ENCODE measurements at places on chromosomes 12 and 14.
A peak's percentile ranks its signal among the peaks of the same experiment; 100 is the strongest.

GRCh38 chr12:77314378-77315052, 249.1 kb upstream of the E2F7 start:
- DNase-seq = no peak

DNA sequence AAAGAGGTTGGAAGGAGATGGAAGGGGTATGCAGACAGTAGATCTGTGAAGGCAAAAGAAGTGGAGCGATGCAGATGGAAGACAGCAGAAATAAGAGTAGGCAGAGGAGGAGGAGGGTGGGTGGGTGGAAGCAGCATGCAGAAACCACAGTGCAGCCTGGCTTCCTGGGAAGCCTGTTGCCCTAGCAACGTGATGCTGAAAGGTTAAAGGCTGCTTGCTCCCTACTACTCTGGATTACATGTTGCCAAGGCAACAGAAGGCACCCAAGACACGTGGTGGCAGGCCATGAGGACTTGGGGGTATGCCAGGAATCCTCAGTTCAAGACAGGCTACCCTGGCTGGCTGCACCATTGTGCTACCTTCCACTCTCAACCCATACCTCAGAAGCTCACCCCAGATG, 129.6 kb downstream of the GRIN2B start:
- no peak for DNase-seq

- no peak for DNase-seq
These were observed 1785.1 kb upstream of the FLRT2 start for GRCh38 chr14:83744891-83745290.

GRCh38 chr14:100873096-100873482, 30.4 kb downstream of the RTL1 start:
- DNase-seq = no peak

DNA sequence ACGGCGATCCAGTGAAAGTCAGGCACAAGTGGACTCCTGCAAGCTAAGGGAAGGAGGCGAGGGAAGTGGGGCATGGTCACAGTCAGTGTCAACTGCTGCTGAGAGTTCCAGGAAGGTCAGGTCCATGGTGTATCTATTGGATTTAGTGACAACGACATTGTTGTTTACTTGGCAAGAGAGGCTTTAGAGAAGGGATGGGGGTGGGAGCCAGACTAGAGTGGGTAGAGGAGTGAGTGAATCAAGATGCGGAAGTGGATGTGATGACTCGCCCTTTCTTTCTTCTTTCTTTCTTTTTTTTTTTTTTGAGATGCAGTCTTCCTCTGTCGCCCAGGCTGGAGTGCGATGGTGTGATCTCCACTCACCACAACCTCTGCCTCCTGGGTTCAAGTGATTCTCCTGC, 12.5 kb downstream of the P2RX7 start:
- no peak for DNase-seq

DNA sequence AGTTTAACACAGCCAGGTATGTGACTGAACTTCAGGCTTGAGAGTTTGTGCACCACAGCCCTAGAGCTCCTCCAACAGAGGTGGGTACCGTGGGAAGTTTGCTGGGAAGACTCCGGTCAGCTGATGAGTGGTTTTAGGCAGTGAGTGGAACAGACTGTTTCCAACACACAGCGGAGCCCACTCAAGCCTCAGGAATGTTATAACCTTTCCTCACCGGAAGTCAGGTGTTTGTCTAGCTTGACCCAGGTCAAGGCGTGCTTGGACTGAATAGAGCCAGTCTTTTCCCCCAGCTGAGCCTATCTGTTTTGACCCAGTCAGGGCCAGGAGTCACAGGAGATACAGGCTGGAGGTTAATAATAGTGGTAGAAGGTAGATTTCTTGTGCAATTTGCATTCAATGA, 138.4 kb upstream of the PARP11 start:
- DNase-seq = no peak

DNA sequence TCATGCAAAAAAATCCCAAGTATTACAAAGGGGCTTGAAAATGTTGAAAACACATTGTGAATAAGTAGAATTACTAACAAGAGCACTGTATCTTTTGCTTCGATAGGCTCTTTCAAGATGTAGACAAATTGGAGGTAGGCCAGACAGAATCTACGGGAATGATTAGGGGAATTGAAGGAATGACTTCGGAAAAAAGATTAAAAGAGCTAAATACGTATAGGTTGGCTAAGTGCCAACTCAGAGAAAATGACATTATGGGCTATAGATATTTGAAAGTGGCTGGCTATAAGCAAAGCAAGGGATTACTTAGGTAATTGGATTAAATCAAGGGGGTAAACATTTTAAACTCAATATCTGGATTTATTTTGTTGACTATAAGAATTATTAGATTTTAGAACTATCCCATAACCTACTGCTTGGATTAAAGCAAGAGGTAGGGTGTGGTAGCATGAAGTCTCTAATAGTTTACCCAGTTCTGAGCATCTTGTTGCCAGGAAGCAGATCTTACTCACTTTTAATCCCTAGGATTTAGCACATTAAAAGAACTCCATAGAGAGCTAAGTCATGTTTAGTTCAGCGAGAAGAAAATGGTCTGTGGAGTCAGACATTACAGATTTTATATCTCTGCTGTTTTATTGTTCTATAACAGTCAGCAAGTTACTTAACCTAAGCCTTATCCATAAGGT, 489.8 kb downstream of the DIO2 start:
- DNase-seq = no peak

DNA sequence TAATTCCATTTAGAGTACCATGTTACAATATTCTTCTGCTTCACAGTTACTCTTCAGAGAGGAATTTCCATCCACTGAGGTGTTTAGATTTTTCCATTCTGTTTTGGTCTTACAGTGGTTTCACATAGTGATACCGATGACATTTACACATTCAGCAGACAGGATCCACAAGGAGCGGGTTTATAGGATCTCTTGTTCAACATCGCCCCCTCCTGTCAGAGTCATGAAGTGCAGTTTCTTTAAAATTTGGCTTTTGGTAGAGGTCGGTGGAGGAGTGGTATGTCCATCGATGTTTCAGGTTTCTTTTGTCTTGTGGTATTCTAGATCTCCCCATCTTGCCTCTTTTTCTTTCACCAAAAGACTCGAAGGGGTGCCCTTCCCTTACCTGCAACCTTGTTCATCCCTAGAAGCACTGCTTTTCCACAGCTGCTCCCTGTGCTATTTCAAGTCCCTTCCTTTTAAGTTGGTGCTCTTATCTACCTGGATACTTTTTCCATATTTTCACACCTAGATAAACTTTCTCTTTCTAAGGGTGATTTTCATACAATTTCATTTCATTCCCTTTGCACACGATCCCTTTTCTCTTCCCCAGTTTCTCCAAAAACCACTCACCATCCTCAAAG, 181.3 kb downstream of the ITPR2 start:
- peak; percentile 28 for DNase-seq

DNA sequence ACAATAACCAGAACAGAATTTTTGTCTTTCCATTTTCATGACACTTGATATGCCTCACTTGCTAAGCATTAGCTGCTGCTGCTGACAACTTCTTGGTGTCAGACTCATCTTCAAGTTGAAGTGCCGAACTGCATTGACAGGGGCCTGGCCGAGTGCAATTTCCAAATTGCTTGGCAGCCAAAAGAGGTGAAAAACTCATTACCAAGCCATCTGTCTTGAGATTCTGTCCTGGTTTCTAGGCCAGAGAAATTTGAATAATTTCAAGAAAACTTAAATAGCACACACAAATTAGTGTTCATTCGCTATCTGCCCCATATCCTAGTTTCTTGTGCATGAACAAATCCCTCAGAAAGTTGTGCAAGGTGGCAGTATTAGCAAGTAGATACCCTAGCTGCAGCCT, 165.3 kb upstream of the RASSF8 start:
- no peak for DNase-seq

DNA sequence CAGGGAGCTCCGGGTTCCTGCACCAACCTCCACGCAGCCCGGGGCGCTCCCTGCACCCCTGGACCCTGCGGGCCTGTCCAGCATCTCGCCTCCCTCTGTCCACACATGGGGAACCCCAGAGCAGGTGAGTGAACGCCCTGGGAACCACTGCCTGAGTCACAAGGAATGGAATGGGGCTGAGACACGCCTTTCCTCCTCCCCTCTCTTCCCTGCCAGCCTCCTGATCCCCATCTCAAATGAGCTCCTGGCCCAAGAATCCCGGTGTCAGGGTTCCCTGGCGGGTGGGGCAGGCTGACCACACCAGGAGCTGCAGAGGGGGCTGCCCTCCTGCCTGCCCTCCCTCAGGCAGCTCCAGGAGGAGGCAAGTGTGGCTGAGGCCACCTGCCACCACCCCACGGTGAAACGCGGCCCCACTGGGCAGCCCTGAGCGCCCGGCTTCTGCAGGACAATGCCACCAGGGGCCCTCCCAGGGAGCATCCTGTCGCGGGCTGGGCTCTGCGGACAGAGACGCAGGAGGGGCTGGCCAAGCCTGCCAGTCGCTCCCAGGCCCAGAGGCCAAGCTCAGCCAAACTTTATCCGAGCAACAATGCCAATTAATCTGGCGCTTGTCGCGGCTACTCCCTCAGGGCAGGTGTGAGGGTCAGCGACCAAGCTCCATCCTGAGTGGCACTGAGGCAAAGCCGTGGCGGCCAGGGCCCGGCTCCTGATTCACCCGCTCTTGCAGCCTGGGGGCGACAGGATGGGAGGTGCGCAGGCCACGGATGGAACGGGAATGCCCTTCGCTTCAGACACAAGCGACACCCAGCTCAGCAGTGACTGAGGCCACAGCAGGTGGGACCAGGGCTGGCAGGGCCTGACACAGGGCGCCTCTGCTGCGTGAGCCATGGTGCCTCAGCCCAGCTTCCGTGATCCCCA, 44.3 kb downstream of the GALNT9 start:
- DNase-seq = no peak

DNA sequence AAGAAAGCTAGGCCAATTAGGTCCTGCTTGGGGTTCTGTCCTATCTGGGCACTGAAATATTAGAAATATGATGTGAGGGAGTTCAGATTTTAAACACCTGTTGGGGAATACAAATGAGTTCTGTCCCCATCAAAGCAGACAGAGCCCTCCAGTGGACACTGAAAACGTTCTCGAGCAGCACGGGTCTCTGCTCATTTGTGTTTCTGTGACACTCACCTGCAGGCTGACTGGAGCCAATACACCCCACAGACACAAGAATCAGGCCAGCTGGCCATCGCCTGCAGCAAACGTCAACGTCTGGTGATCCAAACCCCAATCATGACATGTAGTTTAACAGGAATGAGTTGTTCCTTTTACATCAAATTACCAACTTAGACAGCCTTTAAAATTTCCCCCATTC, 493.4 kb upstream of the TMEM132C start:
- no peak for DNase-seq

DNA sequence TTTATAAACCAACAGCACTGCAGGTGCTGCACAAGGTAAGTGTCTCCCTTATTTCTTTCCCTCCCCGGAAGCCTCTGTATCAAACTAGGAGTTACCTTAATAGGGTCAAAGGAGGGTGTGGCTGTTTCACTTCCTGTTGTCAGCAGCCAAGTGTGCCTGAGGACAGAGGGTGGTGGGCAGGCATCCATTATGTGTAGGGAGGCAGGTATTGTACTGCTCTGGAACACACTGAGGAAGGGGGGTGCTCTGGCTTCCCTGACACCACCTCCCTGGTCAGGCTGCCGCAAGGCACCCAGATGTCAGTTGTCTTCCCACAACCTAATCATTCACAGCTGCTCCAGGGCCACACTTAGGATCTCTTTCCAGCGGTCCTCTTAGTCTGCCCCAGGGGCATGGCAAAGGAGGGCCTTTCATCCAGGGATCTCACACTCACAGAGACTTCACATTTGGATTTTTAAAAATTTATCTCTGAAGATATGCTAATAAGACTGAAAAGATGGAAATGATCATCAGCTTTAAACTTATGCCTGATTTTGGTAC, 132.0 kb upstream of the ARHGAP5 start:
- peak; percentile 60 for DNase-seq

DNA sequence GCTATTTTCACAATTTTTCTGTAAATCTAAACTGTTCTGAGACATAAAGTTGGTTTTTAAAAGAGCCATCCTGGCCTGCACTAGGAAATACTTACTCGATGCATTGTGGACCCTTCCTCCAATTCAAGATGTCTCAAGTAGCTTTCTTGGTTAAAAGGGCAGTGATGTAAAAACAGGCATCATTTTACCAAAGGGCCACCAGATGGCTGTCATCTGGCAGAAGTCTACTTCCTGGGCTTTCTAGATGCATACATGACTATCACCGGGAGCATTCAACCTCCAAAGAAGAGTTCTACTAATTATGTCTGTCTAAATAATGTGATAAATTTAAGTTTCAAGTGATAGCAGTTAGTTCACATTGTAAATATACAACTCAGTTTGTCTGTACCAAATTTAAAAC, 96.8 kb upstream of the FRMD6 start:
- no peak for DNase-seq

DNA sequence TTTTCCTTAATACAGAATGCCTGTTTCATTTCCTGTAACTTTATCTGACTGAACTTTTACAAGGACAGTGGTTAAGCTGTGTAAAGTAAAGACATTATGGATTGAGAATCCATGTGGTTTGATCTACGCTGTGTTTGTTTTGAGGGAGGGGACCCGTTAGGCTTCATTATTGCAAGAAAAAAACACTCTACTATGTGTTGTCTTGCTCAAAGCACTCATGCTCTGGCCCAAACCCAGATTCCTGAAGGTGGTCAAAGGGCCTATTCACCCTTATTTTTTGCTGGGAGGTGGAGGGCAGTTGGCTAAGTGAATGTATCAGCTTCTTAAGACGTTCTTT, 11.9 kb downstream of the RNF10 start:
- DNase-seq = no peak

- peak; percentile 61 for DNase-seq
These were observed 1.4 kb downstream of the NFKBIA start for GRCh38 chr14:35403114-35403602.

DNA sequence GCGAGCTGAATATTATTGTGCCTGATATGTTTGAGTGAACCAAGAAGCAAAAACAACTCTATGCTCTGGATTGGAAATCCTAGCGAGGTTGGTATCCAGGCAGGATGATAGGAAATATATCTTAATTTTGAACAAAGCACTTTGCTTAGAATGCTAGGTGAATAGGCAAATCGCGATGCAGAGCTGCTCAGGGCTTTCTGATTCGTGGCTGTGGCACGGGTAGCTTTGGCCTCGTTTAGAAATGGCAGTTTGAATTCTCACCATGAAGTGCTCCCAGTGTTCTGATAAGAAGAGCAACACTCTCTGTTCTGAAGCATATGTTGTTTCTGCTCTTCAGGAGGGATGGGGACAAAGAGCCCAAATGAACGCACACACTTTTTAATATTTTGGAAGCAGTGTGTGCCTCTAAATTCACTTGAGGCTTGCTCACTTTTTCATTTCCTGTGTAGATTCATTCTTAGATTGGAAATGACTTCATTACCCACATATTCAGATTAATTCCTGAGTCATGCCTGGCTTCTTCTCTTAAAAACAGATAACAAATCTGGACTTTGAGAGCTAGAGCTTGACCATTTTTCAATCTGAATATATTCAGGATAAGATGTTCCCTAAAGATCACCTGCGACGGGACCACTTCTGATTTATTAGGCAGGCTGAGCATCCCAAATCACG, 200.9 kb downstream of the RPAP3 start:
- no peak for DNase-seq

GRCh38 chr12:109432842-109433304, 44.2 kb downstream of the KCTD10 start:
- peak; percentile 78 for DNase-seq

DNA sequence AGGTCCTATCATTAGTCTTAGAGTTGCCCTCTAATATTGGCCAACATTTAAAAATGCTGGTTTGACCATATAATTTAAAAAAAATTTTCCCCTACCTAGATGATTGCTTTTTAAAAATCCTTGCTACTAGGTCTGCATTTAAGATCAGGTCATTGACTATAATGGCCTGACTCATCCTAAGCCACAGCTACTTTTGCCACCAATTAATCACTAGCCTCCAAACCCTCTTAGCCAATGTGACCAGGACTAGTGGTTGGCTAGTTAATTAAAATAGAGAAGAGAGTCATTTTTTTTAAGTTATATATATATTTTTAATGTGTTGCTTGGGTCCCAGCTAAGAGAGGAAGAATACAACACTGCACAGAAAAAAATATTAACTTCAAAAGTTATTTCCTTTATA, 57.5 kb downstream of the SOS2 start:
- DNase-seq = no peak
